ENCODE measurements at places on chromosomes 4 and X. TPM values are rescaled to one million over a fixed set of nuclear protein-coding genes. Genes with fewer than 3 reads are reported as not detected.
A peak's percentile ranks its signal among the peaks of the same experiment; 100 is the strongest.

GRCh38 chrX:48450076-48450475 is 20.0 kb downstream of the SLC38A5 start:
- DNase-seq: no peak

DNA sequence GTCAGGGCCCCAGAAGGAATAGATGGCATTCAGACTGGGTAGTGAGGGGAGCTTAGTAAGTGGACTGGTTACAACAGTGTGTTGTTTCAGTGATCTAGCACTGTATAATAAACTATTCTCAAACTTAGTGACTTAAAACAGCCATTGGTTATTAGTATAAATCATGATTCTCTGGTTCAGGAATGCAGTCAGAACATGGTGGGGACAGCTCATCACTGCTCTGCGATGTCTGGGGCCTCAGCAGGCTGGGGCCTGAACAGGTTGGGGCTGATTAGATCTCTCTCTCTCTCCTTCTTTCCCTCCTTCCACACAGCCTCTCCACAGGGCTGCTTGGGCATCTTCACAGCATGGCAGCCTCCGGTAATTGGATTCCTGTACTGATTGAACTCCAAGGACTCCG is 160.4 kb downstream of the GATB start:
- DNase-seq: no peak

DNA sequence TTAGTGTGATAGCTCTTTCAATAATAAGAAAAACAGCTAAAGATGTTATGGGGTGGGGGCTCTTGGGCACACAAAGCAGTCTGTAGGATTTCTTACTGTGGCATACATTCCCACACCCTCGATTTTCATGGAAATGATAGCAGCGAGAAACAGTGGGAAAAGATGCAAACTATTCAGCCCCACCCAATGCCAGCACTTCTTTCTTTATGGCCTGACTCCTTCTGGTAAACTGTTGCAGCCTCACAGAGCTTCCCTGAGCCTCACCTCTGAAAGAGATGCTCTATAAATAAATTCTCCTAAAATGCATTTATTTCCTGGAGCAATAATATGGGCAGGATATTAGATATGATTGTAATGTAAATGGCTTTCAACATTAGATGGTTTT is 910 bp downstream of the ANK2 start:
- DNase-seq: no peak

DNA sequence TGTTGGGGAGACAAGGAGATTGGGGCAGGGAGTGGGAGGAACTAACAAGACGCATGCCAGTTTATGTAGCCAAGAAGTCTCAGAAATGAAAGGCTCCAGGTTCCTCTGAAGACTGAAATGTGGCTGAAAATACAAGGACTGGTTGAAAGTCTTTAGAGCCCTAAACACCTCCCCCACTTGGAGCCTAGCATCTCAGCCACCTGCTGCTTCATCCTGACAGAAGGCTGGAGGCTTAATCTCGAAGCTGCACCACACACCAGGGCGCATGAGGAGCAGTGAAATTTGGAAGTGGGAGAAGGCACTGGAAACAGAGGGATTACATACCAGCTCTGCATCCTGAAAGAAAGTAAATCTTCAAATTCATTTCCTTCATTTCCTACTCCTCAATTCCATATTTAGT is 160.7 kb upstream of the FTHL17 start:
- no peak for DNase-seq

GRCh38 chrX:149497626-149498025 is 7.5 kb downstream of the IDS start:
- peak; percentile 46 for DNase-seq

GRCh38 chr4:16896881-16897750 is 1.3 kb downstream of the LDB2 start:
- no peak for DNase-seq

- DNase-seq: no peak
These were observed 25.6 kb downstream of the SPATA18 start for GRCh38 chr4:52076731-52077130.

DNA sequence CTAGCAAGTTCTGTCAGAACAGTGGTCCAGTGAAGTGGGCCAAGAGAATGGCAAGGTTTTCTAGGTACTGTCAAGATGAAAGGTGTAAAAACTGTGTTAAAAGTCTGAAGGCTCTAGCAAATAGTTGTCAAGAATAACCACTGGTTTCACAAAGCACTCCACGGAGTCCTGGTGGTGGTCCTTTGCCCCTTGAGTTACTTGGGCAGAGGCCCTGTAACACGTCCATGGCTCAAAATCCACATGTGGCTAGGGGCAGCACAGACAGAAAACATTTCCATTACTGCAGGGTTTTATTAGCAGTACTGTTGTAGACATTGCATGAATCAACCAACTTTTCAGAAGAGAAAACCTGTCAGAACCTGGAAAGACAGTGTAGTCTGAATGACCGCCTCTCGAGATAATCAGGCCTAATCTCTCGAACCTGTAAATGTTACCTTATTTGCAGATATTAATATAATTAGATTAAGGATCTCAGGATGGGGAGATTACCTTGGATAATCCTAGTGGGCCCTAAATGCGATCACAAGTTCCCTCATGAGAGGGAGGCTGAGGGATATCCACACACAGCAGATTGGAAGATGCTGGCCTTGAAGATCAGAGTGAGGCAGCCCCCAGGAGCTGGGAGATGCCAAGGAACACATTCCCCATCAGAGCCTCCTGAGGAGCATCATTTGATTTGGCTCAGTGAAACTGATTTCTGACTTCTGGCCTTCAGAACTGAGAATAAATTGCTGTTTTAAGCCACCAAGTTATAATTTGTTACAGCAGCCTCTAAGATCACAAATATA is 34.7 kb downstream of the ERVMER34-1 start:
- no peak for DNase-seq

- DNase-seq: no peak
These were observed 10.2 kb downstream of the TLR3 start for GRCh38 chr4:186078981-186079638.

- DNase-seq: no peak
These were observed 7.3 kb upstream of the DHRSX start for GRCh38 chrX:2507904-2508627.

Gene COX18
- 17.8 TPM for total RNA-seq

Gene NPY2R
- not detected for total RNA-seq

Gene POLA1
- total RNA-seq: 11.3 TPM

Gene BEX2
- not detected for total RNA-seq

Gene IQCM
- not detected for total RNA-seq

Gene KLB
- not detected for total RNA-seq

Gene TMEM31
- not detected for total RNA-seq
